Naive B cell (primary cell): ENCODE measurements at places on chromosomes 3 and 15.
A peak's percentile ranks its signal among the peaks of the same experiment; 100 is the strongest.

- DNase-seq, result no peak
These were observed 21.3 kb upstream of the EHD4 start for GRCh38 chr15:41993472-41994170.

DNA sequence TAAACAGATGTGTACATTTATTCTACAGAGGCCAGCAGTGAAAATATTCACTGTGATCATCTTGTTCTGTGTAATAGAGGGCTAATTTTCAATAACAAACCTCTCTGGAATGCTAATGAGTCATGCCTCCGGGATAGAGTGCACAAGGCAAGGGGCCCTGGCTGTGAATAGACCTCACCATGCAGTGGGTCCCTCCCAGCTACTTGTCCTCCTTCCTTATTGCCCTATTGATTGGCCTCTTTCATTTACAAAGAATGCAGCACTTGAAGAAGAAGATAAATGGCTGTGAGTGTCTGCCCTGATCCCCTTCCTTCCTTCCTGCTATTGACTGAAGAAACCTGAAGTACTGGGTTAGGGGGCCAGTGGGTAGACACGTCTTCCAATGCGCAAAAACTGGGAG lies 436.3 kb downstream of the WDR72 start:
- no peak for DNase-seq

- no peak for DNase-seq
These were observed 45.3 kb downstream of the CCDC33 start for GRCh38 chr15:74281147-74282133.

DNA sequence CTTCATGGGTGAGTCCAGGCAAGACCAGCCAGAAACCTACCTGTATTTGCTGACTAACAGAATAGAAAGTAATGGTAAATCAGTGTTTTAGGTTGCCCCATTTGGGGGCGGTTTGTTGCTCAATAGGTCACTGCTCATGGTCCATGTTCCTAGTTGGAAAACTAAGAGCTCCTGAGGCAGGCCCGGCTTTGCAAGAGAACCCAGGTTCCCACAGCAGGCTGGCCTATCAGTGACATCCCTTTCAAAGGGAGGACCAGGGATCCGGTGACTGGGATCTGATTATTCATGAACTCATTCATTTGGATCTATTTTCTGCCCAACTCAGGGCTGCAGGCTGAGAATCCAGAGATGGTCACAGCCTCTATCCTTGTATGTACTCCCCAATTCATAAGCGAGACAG lies 163.9 kb downstream of the WNT7A start:
- DNase-seq, result no peak

GRCh38 chr3:12421132-12421531 lies 63.1 kb upstream of the TSEN2 start:
- DNase-seq, result no peak

GRCh38 chr3:98705694-98706093 lies 57.4 kb upstream of the ST3GAL6 start:
- DNase-seq, result no peak

GRCh38 chr3:134803051-134803505 lies 8.0 kb downstream of the EPHB1 start:
- no peak for DNase-seq

- DNase-seq, result no peak
These were observed 14.0 kb downstream of the RYK start for GRCh38 chr3:134236505-134237170.

- no peak for DNase-seq
These were observed 151.6 kb downstream of the SERPINI1 start for GRCh38 chr3:167887096-167887495.

GRCh38 chr15:90837094-90837493 lies 31.3 kb upstream of the FURIN start:
- DNase-seq, result no peak

GRCh38 chr15:76575679-76576078 lies 239.1 kb downstream of the ISL2 start:
- DNase-seq, result no peak

GRCh38 chr3:101861212-101861788 lies 12.0 kb downstream of the NFKBIZ start:
- no peak for DNase-seq

GRCh38 chr3:58566398-58567250 lies 10.6 kb downstream of the FAM107A start:
- DNase-seq, result no peak

- no peak for DNase-seq
These were observed 10.9 kb downstream of the ARL6IP5 start for GRCh38 chr3:69095636-69096035.

GRCh38 chr15:25793354-25794050 lies 69.6 kb downstream of the ATP10A start:
- DNase-seq, result peak; percentile 62

DNA sequence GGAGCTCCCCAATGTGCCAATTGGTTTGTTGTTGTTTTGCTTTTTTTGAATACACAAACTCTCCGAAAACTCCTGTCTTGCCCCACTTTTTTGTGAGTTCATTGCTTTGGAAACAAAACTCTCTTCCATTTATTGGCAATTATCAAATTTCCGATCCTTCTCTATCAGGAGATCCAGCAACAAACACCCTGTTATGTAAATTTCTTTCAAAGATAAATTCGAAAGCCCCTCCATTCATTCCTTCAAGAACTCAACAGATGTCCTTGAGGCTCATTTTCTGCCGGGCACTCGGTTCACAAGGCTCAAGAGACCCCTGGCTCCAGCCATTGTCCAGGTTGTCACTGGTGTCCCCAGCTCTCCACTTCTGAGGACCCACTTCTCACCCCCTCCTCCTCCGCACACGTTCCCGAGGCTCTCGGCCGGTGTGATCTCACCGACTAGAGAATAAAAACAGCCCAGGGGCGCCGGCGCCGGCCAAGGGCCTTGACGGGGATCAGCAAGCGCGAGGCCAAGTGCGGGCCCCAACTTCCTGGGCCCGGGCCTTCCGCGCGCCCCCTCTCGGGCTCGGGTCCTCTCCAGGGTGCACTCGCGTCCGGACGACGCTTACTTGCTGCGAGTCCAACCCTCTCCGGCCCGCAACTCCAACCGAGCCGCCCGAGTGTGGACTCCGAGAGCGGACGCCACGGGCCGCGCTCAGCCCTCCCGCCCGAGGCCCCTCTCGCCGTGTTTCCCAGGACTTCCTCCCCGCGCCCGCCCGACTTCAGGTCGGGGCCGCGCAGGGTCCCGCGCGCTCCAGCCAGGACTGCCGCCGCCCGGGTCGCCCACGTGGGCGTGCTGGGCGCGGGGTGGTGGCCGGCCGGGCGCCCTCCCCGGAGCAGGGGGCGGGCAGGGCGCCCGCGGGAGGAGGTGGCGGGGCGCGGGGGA lies 533 bp upstream of the SMAD3 start:
- peak; percentile 60 for DNase-seq

- no peak for DNase-seq
These were observed 306.0 kb upstream of the GBE1 start for GRCh38 chr3:82067420-82067819.

GRCh38 chr3:152706991-152707713 lies 127.8 kb upstream of the P2RY1 start:
- no peak for DNase-seq

DNA sequence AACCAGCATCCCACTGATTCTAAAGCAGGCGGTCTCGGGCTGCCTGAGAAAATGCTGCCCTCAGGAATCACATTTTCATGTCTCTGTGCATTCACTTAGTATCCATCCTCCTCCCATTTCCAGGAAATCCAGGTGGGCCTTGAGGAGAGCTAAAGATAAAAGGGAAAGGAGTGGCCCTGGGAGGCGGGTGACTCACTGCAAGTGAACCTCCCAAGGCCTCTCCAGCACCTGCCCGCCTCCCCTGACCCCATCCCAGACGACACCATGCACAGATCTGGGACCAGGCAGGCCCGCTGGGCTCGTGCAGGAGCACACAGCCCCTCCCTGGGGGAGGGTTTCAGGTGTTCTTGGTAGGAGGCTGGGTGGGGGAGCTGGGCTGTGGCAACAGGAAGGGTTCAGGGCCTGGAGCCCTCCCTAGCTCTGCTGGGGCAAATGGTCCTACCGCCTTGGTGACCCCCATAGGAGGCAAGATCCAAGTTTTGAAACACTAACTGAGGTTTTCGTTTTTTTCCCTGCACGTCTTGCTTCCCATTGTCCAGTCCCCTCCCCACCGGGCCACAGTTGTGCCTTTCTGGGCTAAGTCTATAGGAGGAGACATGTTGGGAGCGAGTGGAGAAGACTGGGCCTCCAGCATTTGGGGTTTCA lies 22.2 kb downstream of the MELTF start:
- no peak for DNase-seq

DNA sequence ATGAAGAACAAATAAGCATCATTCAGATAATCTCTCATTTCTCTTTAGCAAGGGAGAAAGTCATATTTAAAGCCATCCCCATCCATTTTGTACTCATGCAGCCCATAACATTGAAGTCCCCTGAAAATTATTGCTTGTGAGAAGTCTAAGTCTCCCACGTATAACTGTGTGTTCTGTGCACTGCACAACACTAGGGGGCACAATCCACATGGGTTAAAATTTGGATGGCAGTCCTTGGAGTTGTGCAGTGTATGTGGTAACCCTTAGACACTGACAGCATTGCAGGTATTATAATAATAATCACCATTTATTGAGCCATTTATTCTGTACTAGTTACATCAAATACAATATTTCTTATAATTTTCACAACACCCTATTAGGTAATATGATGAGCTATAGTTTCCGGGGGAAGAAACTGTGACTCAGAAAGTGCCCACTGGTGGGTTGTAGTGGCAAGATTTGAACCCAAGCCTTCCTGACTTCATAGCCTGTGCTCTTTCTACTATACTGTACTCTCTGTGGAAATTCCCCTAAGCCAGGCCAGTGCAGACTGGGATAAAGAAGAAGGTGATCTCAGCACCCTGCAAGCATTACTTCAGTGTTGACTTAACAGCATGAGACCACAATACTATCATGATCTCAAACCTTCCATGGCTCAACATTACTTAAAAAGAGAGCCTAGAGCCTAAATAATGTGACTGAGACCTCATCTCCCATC lies 15.7 kb downstream of the KCNAB1 start:
- no peak for DNase-seq

GRCh38 chr3:53544357-53544756 lies 49.9 kb downstream of the CACNA1D start:
- DNase-seq, result no peak

GRCh38 chr3:78666470-78666800 lies 1101.4 kb downstream of the ROBO1 start:
- no peak for DNase-seq

GRCh38 chr3:194522579-194523046 lies 35.8 kb upstream of the ATP13A3 start:
- DNase-seq, result no peak

- DNase-seq, result no peak
These were observed 60.5 kb downstream of the MYO1E start for GRCh38 chr15:59312205-59312604.

GRCh38 chr15:55589287-55589686 lies 1.1 kb upstream of the PYGO1 start:
- no peak for DNase-seq

GRCh38 chr3:183464480-183464879 lies 36.1 kb upstream of the MCF2L2 start:
- DNase-seq, result no peak

DNA sequence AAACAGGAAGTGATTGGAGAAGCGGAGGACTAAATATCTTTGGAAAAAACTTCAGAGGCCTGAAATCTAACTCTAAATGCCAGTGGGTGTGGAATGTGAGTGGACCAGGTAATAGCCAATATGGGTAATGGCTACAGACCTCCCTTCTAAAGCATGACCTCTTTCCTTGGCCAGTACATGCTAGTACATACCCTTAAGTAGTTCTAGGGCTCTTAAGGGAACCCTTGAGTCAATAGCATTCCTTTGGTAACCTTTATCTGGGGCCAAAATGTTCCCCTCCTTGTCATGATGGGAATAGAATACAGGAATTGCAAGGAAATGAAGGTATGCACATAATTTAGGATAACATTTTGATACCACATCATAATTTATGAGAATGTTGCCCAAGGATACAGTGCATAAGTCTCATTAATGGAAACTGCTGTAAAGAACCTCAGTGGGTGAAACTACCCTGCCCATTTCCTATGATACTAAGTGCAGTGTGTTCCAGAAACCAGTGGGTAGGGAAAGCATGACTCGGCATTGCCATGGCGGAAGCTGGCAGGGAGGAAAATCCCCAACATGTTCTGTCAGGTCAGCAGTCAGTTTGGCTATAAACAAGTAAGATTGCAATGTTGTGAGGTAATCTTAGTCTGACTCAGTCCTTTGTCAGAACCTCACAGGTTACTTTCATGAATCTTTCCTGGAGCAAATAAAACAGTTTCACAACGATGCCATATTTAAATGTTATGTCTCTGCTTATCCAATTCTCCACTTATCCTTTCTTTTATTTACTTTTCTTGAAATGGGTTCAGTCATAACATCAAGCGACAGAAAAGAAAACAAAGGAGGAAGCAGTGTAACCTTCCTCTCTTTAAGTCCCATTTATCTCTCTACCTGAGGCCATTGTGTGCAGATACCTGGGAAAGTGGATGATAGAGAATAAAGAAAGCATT lies 23.5 kb upstream of the RAP2B start:
- DNase-seq, result no peak

DNA sequence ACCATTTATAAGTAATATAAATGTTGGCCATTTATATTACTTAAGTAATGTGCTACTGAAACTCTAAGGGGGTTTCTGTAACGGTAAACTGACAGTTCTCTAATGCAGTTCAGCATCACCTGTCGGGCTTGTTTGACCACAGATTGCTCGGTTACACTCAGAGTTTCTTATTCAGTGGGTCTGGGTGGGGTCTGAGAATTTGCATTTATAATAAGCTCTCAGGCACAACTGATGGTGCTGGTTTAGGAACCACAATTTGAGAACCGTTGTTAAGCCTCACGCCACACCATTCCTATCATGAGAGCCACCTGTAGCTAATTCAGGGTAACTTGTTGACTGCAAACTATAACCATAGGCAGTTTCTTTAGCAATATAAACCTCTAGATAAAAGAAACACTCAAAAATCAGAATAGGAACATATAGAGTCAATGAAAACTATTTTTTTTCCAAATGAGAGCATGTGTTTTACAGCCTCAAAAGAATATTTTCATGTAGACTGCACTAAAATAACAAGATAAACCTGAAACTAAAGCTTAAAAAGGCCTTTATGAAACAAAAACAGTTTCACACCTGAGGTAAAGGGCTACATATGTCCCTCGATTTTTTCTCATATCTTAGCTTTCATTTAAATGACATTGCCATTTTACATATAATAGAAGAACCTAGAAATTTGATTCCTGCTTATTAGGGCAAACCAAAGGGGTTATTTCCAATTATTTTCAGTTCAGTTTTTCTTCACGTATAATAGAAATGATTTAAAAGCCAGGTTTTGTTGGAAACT lies 604.8 kb downstream of the UNC13C start:
- DNase-seq, result no peak

- no peak for DNase-seq
These were observed 133.6 kb downstream of the TJP1 start for GRCh38 chr15:29688506-29689286.

DNA sequence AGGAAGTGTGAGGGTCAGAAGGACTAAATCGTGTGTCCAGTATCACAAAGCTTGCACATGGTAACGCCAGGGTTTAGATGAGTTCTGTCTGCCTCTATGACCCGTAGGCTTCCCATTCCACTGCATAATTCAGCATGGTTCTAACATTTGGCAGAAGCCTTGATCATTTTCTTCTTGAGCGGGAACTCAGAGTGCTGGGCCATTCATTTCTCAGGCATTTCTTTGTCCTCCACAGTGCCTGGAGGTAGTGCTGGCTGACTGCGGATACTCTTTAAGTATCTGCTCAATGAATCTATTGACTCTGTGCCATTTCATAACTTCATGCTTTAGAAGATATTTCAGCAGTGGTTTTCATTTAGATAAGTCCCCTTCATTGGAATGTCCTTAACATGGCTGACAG lies 370.2 kb downstream of the EPHB1 start:
- no peak for DNase-seq
